ENCODE measurements at places on chromosomes 2 and 18.

GRCh38 chr2:67684991-67685390, 287.9 kb downstream of the ETAA1 start:
- DNase-seq: no peak

DNA sequence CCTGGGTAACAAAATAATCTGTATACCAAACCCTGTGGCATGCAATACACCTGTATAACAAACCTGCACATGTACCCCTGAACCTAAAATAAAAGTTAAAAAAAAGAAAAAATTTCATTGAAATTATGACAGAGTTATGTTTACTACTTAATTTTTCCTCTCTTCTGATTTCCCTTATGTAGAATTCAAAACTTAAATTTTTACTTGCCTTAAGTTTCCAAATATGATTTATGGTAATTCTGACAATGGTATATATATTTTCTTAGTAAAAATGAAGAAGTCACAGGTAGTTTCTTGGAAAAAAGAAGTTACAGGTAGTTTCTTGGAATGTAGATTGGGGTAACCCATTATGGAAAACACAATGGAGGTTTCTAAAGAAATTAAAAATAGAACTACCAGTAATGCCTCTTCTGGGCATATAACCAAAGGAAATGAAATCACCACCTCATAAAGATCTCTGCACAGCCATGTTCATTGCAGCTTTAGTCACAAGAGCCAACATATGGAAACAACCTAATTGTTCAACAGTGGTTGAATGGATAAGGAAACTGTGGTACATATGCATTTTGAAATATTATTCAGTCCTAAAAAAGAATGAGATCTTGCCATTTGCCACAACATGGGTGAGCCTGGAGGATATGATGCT, 164.9 kb downstream of the BABAM2 start:
- DNase-seq: no peak

DNA sequence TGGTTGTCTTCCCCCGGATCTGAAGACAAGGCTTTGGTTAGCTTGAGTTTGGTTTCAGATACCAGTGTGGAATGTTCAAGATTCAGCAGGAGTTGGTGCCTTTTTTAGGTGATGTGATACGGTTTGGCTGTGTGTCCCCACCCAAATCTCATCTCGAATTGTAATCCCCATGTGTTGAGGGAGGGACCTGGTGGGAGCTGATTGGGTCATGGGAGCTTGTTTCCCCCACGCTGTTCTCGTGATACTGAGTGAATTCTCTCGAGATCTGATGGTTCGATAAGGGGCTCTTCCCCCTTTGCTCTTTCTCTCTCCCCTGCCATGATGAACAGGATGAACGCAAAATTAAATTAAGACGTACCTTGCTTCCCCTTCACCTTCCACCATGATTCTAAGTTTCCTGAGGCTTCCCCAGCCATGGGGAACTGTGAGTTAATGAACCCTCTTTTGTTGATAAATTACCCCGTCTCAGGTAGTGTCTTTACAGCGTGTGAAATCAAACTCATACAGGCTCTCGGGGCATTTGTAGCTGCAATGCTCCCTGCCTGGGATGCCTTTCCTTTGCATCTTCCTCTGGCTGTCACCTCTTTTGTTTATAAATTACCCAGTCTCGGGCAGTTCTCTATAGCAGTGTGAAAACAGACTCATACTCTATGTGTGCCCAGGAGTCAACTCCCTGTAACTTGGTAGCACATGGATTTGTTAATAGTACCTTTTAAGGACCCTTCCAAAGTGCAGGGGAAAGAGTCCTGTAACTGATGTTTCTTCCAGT, 21.3 kb downstream of the PDCD1 start:
- DNase-seq: no peak

DNA sequence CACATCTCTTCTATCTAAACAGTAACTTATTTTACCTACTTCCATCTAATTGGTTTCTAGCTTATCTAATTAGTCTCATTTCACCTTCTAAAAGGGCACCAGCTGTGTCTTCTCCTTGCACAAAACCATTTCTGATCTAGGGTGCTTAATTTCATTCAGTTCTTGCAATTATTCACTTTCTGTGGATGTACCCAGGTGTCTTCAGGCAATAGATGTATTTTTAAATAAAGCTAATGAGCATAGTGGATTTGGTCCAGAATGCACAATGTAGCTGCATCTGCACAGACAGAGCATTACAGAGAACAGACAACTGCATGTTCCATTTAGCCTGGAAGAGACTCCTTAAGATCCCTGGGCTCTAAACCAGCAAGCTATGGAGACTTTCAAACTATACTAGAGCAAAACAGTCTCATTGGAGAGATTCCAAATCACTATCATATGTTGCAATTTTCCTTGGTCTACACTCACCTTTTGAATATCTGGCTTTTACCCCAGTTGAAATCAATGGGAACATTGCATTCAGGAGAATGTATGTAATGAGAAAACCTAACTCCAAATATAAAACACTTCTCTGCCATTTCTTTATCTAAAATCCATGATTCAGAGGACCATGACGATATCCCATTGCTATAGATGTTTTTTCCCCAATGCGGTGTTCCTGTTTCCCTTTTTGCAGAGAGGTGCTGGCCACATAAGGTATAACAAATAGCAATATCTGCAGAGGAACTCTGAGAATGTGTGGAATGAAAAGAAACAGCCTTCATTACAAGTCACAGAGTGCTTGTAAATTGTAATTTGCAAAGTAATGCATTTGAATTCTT, 3.5 kb upstream of the RFX8 start:
- DNase-seq: no peak

DNA sequence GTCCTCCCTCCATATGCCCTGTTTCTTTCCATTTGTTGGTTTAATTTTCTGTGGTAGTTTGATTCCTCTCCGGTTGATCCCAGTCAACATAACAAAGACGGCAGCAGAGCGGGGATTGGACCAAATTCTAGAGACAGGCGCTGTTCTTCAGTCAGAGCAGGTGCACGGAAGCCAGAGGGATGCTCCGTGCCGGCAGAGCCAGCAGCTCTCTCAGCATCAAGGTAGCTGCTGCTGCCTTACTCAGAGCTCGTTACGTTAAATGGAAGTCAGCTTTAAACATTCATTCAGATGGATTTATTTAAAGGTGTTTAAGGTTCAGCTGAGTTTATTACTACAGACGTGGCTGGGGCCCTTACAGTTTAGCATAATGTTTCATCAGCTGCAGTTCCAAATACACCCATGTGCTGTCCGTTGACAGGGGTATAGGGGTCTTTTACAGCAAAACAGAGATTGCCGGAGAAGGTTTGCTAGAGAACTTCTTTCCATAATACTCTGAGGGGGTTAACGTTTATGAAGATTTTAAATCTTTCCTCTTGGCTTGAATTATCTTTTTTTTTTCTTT, 497.2 kb upstream of the PIK3C3 start:
- no peak for DNase-seq

DNA sequence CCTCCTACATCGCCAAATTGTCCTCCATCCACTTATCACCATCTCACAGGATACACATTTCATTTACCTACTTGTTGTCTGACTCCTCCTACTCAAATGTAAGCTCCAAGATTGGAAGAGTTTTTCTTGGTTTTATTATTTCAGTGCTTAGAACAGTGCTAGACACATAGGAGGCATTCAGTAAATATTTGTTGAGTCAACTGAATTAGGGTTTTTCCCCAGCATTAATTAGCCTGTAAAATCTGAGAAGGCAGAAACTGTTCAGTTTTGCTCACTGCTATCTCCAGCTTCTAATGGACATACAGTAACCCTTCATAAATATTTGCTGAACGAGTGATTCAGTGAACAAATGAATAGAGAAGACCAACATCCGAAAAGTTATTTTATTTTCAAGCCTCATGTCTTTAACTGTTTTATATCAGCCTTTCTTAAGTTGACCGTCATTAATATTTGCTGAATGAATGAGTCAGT, 800 bp downstream of the TTC21B start:
- peak; percentile 22 for DNase-seq

DNA sequence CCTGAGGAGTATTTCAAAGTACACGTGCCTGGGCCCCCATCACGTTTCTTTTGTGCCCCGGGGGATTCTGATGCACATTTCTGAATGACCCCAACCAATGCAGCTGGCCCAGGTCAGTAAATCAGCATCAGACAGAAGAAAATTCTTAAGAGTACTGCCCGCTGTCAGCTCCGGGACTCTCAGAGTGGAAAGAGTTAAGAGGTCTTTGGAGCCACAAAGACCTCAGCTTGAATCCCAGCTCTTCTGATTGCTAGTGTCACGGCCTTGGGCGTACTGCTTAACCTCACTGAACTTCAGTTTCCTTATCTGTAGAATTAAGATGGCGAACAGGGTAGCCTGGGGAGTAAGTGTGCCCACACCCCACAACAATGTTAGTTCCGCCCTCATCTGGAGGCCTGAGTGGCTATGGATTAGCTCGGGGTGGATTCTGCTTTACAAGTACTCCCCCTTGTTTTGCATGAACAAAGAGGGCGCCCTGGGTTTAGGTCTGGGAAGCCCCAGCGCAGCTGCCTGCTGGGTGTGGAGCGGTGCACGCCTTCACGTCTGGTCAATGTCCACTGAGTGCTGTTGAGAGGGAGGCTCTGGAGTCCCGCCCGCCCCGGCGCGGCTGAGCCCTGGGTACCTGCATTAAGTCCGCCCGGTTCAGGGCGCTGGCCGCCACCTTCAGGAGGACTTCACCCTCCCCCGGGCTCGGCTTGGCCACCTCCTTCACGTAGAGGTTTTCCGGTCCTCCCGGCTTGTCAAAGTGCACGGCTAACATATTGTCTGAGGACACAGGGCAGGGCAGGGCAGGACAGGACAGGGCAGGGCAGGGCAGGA, 858 bp downstream of the TP53I3 start:
- peak; percentile 95 for DNase-seq

- DNase-seq: no peak
Measured at GRCh38 chr2:196977507-196977906, 51.0 kb upstream of the PGAP1 start.

DNA sequence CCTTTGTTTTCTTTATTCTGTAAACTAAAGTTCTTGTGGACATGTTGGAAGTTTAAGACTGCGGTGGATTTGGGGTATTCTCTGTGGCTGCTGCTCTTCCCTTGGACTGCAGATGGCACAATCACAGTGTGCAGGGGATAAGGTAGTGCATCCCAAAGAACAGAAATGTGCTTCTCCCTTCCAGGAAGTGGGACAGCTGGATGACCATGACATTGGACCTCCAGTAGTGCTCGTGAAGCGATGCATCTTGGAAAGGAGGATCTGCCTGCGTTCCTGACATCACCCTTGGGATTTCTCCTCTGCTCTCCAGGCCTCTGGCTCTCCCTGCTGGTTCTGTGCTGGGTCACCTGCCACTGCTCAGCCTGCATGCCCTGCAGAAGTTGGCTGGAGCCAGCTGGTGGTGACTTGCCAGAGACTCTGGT, 109.9 kb downstream of the SLC4A3 start:
- DNase-seq: no peak

- DNase-seq: no peak
Measured at GRCh38 chr2:100136310-100136709, 6.1 kb downstream of the AFF3 start.

GRCh38 chr2:217099561-217099960, 239.7 kb upstream of the TNP1 start:
- no peak for DNase-seq

GRCh38 chr18:61766266-61766884, 126.4 kb downstream of the RNF152 start:
- no peak for DNase-seq

- no peak for DNase-seq
Measured at GRCh38 chr18:50172367-50172766, 22.6 kb downstream of the MYO5B start.

- DNase-seq: peak; percentile 37
Measured at GRCh38 chr2:202014759-202015211, 18.9 kb upstream of the FZD7 start.

DNA sequence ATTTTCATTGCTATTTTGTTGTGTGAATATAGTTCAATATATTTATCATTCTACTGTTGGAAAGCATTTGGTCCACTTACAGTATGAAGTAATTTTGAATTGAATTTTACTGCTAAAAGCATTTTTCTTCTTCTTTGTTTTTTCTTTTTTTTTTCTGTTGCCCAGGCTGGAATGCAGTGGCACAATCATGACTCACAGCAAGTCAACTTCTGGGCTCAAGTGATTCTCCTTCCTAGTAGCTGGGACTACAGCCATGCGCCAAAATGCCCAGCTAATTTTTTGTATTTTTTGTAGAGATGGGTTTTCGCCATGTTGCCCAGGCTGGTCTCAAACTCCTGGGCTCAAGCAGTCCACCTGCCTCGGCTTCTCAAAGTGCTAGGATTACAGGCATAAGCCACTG, 2.4 kb upstream of the ETAA1 start:
- DNase-seq: no peak

- DNase-seq: no peak
Measured at GRCh38 chr2:48883661-48884060, 128.1 kb upstream of the LHCGR start.

DNA sequence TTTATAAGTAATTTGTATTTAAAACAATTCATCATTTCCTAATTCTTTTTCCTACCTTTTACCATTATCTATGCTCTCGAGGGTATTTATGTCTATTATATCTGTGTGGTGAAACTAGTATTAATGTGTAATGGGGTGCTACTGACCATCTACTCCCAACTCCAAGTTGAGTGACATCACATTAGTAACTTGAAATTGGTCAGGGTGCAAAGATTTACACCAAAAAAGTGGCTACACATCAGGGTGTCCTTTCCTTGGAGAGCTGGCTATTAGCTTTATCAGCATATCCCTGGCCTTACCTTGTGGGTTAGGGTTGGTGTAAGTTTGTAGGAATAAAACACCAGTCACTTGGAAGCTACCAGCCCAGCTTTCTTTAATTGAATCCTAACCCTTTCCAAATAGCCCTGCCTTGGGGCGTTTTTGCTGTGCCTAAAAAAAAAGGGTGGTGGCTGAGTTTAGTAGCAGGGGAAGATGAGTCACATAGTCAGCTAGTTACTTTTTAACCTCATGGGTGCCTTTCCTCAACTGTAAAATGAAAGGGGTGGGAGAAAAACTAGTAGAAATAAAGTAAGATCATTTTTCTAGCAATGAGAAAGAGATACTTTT, 14.0 kb downstream of the ANXA4 start:
- no peak for DNase-seq

DNA sequence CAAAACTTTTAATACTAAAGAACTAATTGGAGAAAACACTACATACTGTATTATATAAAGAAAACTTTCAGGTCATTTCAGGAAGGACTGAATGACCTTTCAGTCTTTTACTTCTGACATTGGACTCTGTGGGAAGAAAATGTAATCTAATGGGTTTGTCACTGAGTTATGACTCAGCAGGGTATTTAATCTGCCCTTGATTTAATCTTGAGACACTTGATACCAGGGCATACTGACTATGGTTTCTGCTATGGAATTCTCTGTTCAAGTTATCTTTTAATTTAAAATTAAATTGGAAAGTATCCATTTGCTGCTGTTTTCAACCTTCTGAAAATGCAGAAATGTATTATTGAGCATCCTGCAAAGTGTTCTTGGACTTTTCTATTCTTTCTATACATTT, 354.2 kb upstream of the GALNT5 start:
- DNase-seq: no peak

- peak; percentile 82 for DNase-seq
Measured at GRCh38 chr18:70284976-70285620, 3.7 kb upstream of the SOCS6 start.

GRCh38 chr2:219560037-219560892, 11.1 kb downstream of the OBSL1 start:
- DNase-seq: peak; percentile 16
